ENCODE measurements at places on chromosomes 7 and 10. TPM values are rescaled to one million over a fixed set of nuclear protein-coding genes. Genes with fewer than 3 reads are reported as not detected.

GRCh38 chr10:16777473-16778370 is 39.5 kb downstream of the RSU1 start:
- H3K27me3 ChIP-seq = no peaks in the 10 kb centered on the region
- no peaks in the 10 kb centered on the region for H3K36me3 ChIP-seq
- peaks cover 3% of the 10 kb centered on the region for H3K4me1 ChIP-seq
- no peak for DNase-seq
- H3K27ac ChIP-seq = no peak overlapping the region

DNA sequence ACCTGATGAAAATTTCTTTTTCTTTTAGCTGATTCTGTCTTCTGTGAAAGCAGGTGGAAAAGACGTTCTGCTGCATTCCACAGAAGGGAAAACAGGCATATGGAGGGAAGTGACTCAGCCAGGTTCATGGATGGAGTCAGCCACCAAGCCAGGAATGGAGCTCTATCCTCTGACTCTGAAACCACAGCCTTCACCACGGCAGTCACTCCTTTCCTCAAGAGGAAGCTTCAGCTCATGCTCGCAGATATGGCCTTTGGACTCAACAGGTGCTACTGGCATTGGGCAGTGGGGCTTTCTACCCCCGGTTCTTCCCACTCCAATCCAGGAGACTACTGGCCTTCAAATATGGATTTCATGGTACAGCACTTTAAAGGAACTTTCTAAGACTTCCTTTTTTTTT is 11.5 kb upstream of the PLAU start:
- no peaks in the 10 kb centered on the region for H3K27me3 ChIP-seq
- H3K4me1 ChIP-seq = 0 out of 2 replicates have a peak, but pooled peaks cover 3% of the 10 kb centered on the region
- no peaks in the 10 kb centered on the region for H3K36me3 ChIP-seq
- H3K27ac ChIP-seq = no peak overlapping the region

- no peak overlapping the region for H3K4me3 ChIP-seq
- no peaks in the 10 kb centered on the region for H3K27me3 ChIP-seq
- DNase-seq = no peak
- no peaks in the 10 kb centered on the region for H3K36me3 ChIP-seq
- H3K27ac ChIP-seq = no peak overlapping the region
- H3K4me1 ChIP-seq = no peaks in the 10 kb centered on the region
Observed at GRCh38 chr10:97584798-97585438, 729 bp downstream of the HOGA1 start.

- peak; percentile 76 for DNase-seq
- no peak within 1 kb of the TSS for H3K4me3 ChIP-seq
- H3K27me3 ChIP-seq = peaks cover 85% of the 10 kb centered on the region
- H3K27ac ChIP-seq = no peak within 1 kb of the TSS
Observed at GRCh38 chr10:90920986-90921666, at the start of gene ANKRD1. Gene ANKRD1, minus strand, starts transcription at chr10:90921087. Its CDS starts 60 bp downstream, at chr10:90921027.

Gene FOXL3
- total RNA-seq = not detected

DNA sequence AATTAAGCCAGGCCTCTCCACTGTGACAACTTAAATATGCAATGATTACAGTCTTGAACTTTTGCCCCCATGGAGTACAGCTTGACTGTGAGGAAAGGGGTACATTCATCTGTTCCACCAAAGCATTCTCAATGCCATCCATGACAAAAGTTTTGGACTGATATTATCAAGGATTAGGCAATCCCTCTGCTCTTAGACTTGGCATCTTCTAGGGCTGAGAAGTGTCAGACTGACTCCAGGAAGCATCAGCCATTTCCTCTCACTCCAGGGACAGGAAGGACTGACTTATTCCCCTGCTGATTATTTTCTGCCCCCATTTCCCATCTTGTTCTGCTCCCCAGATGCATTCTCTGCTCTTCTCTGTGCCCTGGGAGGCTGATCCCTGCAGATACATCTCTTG is 69.7 kb downstream of the ZNF365 start:
- H3K4me1 ChIP-seq = 0 out of 2 replicates have a peak, but pooled peaks cover 3% of the 10 kb centered on the region
- no peak overlapping the region for H3K27ac ChIP-seq
- no peak overlapping the region for H3K4me3 ChIP-seq
- no peak for DNase-seq
- no peaks in the 10 kb centered on the region for H3K27me3 ChIP-seq

GRCh38 chr7:146116521-146117222 is at the start of gene CNTNAP2:
Gene CNTNAP2, plus strand, starts transcription at chr7:146116801. Its CDS starts 76 bp downstream, at chr7:146116877.
- H3K27me3 ChIP-seq = no peaks in the 10 kb centered on the region
- H3K27ac ChIP-seq = no peak within 1 kb of the TSS
- peaks cover 2% of the 10 kb centered on the region for H3K4me1 ChIP-seq
- H3K36me3 ChIP-seq = no peaks in the 10 kb centered on the region
- H3K4me3 ChIP-seq = peak within 1 kb of the TSS; percentile 82
- peak; percentile 81 for DNase-seq
